ENCODE measurements at places on chromosomes 5 and 9.

- DNase-seq = no peak
Measured at GRCh38 chr5:162870966-162871365, 566.4 kb upstream of the CCNG1 start.

- DNase-seq = no peak
Measured at GRCh38 chr5:61719124-61719523, 387.1 kb downstream of the ZSWIM6 start.

GRCh38 chr5:54581831-54582548 is 64.4 kb downstream of the SNX18 start:
- no peak for DNase-seq

GRCh38 chr5:117860550-117860949 is 1127.8 kb downstream of the DTWD2 start:
- DNase-seq = no peak

DNA sequence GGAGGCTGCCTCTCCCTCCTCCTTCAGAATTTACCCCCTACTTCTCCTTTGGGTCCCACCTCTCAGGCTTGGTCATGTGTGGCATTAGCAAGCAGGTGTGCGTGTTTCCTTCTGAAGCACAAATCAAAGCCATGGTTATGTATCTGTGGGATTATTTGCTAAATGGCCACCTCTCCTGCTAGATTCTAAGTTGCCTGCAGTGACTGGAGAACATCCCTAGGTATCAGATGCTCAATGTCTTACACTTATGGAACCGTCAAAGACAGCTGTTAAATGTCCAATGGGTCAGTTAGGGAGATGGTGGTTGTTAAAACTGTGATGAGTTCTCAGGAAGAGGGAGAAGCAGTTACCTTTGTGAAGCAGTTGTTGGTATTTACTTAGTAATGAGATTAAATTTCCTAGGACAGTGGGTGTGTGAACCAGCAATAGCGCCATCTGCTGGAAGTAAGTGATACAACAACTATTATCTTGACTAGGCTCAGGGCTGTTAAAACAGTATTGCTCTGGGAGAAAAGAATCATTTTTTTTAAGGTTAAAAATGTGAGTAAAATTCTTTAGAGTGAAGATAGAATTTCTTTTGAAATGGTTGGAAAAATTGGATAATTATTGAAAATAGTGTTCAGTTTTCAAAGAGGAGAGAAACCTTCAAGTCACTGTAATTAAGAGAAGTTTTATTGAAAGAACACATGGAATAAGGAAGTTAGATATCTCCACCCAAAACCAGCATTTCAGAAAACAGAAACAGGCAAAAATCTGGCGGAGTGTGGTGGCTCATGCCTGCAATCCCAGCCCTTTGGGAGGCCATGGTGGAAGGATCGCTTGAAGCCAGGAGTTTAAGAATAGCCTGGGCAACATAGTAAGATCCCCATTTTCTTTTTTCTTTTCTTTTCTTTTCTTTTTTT is 71.3 kb downstream of the TMC1 start:
- peak; percentile 29 for DNase-seq

All from KG1 (cell line).